ENCODE measurements at places on chromosomes 1 and 21.

DNA sequence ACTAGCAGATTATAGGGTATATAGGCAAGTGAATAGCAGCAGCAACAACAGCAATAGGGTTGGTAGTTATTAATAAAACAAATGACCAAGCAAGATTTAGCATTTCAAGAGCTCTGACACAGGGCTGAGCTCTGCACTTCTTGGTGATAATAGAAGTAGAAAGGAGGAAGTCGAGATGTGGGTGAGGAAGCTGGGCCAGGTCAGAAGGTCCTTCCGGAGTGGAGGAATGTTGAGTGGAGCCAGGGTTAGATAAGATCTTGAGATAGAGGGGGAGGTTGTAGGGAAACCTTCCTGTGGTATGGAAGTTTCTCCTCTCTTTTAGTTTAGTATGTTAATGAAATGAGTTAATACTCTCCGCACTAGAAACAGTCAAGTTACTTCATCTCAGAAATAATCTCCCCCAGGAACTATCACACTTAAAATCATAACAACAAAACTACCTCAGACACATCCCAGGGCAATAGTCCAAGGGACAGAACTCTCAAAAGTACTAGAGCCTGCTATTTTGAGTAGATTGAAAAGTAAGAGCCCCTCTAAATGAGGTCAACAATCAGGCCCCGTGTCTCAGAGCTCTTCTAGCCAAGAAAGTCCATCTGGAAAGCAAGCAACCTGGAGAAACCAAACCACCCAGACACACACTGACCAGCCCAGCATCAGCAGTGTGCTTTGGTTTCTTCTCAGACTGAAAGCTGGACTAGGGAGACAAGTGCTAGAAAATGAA lies 45.4 kb upstream of the ATP1B1 start:
- no peak for DNase-seq

GRCh38 chr1:6348511-6349191 lies 44.9 kb downstream of the ACOT7 start:
- DNase-seq = peak; percentile 34

DNA sequence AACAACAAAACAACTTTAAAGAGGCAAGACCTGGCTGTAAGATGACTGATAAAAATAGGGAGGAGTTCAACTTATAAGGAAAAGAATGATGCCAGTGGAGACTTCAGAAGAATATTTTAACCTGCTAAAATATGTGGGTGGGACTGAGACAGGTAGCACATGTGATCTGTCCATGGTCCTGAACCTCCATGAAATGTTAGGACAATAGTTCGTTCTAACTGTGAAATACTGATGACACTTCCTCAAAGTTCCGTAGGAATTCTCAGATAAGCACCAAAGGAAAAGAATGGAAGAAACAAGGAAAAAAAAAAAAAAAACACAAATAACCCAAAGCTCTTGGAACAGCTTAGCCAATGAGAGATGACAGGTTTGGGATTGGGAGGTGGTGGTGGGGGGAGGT lies 44.7 kb downstream of the CDC42BPA start:
- no peak for DNase-seq

- no peak for DNase-seq
Measured at GRCh38 chr1:113805639-113806038, 6.6 kb downstream of the RSBN1 start.

- DNase-seq = no peak
Measured at GRCh38 chr1:152599934-152600333, at the start of gene LCE3C. TSS of gene LCE3C (plus strand) at chr1:152600234. CDS start at chr1:152600732, 498 bp downstream.

DNA sequence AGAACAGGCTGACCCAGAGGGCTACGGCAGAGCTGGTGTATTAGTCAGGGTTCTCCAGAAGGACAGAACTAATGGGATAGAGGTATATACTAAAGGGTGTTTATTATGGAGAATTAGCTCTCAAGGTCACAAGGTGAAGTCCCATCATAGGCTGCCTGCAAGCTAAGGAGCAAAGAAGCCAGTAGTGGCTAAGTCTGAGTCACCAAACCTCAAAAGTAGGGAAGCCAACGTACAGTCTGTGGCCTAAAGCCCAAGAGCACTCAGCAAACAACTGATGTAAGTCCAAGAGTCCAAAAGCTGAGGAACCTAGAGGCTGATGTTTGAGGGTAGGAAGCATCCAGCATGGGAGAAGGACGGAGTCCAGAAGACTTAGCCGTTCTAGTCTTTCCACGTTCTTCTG lies 179.2 kb downstream of the BACH1 start:
- DNase-seq = peak; percentile 62

DNA sequence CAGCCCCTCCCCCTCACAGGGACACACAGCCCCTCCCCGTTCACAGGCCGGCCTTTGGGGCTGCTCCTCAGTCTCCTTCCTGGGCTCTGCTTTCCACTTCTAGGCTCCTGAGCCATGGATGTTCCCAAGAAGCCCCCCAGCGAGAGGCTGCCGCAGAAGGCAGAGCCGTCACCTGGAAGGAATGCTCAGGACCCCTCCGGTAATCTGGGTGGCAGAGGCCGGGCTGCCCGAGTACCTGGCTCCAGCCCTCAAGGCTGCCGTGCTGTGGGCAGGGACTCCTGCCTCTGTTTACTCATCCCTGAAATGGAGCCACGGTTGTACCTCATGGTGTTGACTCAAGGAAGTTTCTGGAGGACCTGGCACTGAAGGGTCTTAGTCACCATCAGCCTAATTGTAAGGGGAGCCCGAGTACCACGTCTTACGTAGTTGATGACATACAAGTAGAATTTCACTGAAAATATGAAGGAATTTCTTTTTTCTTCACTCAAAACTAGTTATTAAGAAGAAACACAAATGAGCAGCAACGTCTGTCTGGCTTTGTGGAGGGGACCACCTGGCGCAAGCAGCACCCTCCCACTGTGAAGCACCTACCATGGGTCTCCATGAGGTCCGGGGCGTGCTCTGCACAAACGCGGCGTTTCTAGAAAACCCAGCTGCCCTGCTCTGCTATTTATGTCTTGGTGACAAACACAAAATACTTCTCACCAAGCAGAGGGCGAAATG lies 33.7 kb downstream of the PRDM15 start:
- peak; percentile 11 for DNase-seq

DNA sequence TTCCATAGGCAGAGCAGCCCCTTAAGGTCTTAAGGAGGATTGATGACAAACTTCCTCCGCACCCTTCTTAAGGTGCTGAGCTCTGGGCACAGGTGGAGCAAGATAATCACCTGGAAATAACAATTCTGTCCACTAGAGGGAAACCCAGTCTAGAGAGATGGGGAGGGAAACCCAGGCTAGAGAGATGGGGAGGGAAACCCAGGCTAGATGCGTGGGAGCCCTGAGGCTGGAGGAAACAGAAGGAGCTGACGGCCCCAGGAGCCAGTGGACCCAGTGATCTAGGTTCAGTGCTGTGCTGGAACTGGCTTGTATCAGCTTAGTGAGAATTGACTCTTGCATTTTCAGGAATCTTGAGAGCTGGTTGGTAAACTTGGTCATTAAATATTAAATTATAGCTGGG lies 17.8 kb upstream of the MYCL start:
- peak; percentile 53 for DNase-seq

- no peak for DNase-seq
Measured at GRCh38 chr1:207719234-207719633, 32.6 kb upstream of the CD46 start.

DNA sequence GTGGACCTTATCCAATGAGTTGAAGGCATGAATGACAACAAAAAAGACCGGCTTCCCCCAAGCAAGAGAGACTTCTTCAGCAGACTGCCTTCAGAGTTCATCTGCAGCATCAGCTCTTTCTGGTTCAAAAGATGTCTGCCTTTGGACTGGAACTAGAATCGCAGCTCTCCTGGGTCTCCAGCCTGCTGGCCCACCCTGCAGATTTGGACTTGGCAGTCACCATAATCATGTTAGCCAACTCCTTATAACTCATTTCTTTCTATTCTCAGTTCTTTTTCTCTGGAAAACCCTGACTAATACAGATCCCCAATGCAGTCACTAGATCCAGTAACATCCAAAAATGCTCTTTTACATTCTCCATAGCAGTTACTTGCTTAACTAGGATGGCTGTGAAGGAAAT lies 89.2 kb upstream of the MARK1 start:
- DNase-seq = no peak

DNA sequence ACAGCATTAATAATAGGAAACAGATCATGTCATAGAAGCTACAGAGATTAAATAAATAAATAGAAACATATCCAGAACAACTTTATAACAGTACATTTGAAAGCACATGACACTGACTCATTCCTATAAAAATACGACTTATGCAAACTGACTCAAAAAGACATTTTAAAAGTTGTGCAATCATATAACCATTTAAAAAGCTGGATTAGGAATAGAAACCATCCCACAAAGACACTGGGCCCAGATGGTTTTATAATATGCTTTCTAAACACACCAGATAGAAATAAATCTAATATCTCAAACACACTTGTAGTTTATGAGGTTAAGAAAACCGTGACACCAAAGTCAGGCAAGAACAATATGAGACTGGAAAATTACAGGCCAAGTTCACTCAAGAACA lies 47.6 kb downstream of the MATN1 start:
- DNase-seq = peak; percentile 87

DNA sequence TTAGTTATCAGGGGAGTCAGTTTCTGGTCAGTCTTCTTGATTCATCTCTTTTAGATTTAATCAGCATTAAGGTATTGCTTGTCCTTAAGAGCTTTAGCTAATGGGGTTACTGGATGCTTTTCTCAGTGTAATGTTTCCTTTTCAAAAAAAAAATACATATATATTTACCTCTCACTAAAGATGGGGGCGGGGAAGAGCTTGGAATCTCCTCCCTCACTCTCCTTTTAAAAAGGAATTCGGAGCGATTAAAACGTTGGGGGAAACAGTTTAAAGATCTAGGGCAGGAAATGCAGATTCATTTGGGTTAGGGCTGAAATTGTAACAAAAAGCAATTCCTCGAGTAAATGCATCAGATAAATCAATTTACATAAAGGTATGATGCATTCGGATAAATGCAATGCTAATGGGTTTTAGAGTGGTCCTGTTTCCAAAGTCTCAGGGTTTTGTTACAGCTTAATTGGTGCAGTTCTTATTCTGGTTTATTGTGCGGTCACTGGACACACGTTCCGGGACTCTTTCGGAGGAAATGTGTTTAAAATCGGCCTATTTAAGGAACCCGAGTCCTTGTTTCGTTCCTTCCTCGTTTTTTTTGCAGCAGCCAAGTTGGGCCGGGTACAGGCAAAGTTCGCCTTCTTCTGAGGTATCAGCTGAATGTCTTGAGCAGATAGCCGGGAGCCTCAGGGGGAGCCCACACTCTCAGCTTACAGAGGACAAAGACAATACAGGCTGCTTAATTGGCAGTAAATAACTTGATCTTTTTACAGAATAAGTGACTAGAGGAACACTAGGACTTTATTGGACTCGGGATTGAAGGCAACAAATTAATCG lies 1.6 kb downstream of the LMO4 start:
- DNase-seq = peak; percentile 24

Data from AG10803 (cell line).